ENCODE measurements at places on chromosomes 16 and 17. TPM values are rescaled to one million over a fixed set of nuclear protein-coding genes. Genes with fewer than 3 reads are reported as not detected.

The CCDC200 gene
- total RNA-seq, result not detected

The CDK3 gene
- 0.77 TPM for total RNA-seq

The MEOX1 gene
- not detected for total RNA-seq

The ADAD2 gene
- total RNA-seq, result not detected

The G6PC1 gene
- not detected for total RNA-seq

The E4F1 gene
- 25.4 TPM for total RNA-seq

The CUEDC1 gene
- total RNA-seq, result 21.6 TPM

The DDX42 gene
- 46.6 TPM for total RNA-seq

The CLDN9 gene
- total RNA-seq, result not detected

The WNK4 gene
- 3.9 TPM for total RNA-seq

The AIPL1 gene
- total RNA-seq, result not detected

The PTX4 gene
- total RNA-seq, result 1.9 TPM

The PPP1R27 gene
- not detected for total RNA-seq

The KRT20 gene
- total RNA-seq, result not detected

The ABCA5 gene
- total RNA-seq, result 6.7 TPM

The NXPH3 gene
- 1.1 TPM for total RNA-seq

The FLCN gene
- total RNA-seq, result 35.9 TPM

The COQ7 gene
- 16.9 TPM for total RNA-seq

The UTS2R gene
- total RNA-seq, result 0.26 TPM

The KRTAP9-1 gene
- total RNA-seq, result not detected

The ADCY7 gene
- total RNA-seq, result 9.3 TPM

The BEAN1 gene
- total RNA-seq, result 0.51 TPM

The MILR1 gene
- total RNA-seq, result 3.0 TPM

The FASN gene
- total RNA-seq, result 108 TPM

The TBC1D3B gene
- total RNA-seq, result not detected

The ITGAD gene
- not detected for total RNA-seq

The IGSF6 gene
- not detected for total RNA-seq

The MYH8 gene
- total RNA-seq, result 4.1 TPM

The AKAP1 gene
- 18.1 TPM for total RNA-seq

The USP6 gene
- total RNA-seq, result not detected

The KRT28 gene
- total RNA-seq, result not detected

The ASGR1 gene
- total RNA-seq, result 0.85 TPM

The CLEC18C gene
- not detected for total RNA-seq

The STAC2 gene
- total RNA-seq, result 0.82 TPM

The SLC9A5 gene
- 0.58 TPM for total RNA-seq

The KCTD19 gene
- total RNA-seq, result not detected

The ZNF624 gene
- total RNA-seq, result 1.9 TPM

The NPB gene
- total RNA-seq, result 1.1 TPM

The HASPIN gene
- total RNA-seq, result 1.4 TPM

The ACSM3 gene
- 2.6 TPM for total RNA-seq

The MT1A gene
- 7.5 TPM for total RNA-seq

The TBC1D16 gene
- total RNA-seq, result 79.6 TPM

The KRTAP1-5 gene
- not detected for total RNA-seq

The TEX2 gene
- total RNA-seq, result 13.3 TPM

The FKBP10 gene
- 285 TPM for total RNA-seq

The MRM3 gene
- total RNA-seq, result 18.6 TPM

The FOXL1 gene
- 2.3 TPM for total RNA-seq

The CEMP1 gene
- total RNA-seq, result not detected

The QPRT gene
- total RNA-seq, result 76.7 TPM

The SOCS1 gene
- total RNA-seq, result 3.2 TPM

The KCNG4 gene
- not detected for total RNA-seq
